ENCODE measurements at places on chromosomes 16 and 17.

DNA sequence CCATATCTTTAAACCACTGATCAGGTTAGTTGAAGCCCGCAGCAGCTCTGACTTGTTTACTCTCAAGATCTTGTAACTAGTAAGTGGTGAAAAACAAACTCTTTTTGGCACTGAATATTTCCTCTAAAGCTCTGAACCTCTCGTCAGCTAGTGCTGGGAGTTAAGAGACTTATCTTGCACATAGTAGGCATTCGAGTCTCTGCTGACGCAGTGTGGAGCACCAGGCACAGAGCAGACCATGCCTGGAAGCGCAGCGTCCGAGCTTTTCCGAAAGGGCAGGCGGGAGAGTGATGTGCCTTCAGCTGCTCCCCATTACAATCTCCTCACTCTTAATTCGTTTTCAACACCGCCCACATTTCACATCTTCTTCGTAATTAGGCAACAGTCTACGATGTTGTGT is 63.0 kb downstream of the SMG6 start:
- DNase-seq = no peak

DNA sequence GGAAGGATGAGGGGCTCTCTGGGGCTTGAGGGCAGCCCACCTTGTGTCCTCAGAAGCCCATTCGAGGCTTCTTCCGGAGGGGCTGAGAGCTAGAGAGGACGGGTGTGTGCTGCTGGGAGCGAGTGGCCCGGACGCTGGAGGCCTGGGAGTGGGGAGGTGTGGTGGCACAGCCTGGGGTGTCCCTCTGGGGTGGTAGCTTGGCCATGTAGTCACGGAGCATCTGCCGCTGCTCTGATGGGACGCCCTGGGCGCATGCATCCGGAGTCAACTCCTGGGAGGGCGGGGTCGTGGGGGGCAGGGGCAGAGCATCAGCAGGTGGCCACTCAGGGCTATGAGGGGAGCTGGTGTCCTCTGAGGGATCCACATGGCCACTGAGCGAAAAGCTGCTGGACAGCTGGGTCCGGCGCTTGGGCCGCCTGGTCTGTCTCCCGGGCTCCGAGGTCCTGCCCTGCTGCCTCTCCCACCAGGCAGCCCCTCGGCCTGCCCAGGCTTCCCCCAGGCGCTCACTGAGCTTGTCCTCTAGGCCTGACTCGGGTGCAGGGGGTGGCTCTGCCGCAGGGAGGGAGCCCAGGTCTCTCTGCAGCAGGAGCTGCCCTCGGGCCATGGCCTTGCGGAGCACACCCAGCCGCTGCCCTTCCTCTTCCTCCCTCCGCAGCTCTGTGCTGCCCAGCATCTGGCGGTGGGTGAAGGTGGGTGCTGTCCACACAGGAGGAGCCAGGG is 7.8 kb downstream of the TAF1C start:
- DNase-seq = no peak

DNA sequence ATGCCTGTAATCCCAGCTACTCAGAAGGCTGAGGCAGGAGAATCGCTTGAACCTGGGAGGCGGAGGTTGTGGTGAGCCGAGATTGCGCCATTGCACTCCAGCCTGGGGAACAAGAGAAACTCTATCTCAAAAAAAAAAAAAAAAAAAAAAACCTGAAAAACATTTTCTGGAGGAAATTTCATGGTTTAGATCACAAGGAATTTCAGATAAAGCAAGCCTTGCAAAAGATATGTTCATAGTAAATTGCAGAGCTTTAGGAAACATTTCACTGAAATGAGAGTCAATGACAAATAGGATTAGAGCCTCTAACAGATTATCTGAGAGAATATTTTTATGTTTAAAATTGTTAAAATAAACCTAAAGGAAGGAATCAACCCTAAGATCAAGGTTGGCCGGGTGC is 3.2 kb downstream of the TAF15 start:
- DNase-seq = no peak

GRCh38 chr16:46937536-46937935 is 35.9 kb downstream of the DNAJA2 start:
- DNase-seq = no peak

DNA sequence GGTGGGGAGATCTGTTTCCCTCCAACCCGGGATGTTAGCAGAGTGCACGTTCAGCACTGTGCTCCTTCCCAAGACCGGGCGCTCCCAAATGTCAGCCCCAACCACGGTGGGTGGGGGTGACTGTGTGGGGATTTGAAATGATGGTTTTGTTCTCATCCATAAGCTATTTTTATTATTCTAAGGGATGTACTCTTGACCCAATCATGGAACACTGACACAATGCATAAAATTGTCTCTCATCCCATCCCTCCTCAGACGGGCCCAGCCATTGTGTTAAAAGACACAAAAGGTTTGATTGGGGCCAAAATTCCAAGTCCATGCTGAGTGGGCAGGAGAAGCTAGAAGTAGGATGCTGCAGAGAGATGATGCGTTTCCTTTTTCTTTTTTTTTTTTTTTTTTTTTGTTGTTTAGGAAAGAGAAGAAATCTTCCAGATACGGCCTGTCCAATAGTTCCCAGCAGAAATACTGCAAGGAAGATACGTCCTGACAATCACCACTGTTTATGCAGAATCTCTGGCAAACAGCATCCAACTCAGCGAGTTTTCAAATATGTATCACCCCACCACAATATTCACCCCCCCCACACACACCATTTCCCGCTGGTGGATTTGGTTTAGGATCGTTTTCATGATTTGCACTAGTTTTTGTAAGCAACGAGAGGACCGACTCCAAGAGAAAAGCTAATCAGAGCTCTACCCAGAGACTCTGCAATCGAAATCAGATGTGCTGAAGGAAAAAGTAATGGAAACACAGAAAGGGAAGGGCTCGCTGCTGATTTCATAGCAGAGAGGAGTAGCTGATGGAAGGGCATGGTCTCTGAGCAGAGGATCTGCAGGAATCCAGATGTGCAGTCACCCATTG is 163.5 kb upstream of the DYNLRB2 start:
- DNase-seq = no peak

DNA sequence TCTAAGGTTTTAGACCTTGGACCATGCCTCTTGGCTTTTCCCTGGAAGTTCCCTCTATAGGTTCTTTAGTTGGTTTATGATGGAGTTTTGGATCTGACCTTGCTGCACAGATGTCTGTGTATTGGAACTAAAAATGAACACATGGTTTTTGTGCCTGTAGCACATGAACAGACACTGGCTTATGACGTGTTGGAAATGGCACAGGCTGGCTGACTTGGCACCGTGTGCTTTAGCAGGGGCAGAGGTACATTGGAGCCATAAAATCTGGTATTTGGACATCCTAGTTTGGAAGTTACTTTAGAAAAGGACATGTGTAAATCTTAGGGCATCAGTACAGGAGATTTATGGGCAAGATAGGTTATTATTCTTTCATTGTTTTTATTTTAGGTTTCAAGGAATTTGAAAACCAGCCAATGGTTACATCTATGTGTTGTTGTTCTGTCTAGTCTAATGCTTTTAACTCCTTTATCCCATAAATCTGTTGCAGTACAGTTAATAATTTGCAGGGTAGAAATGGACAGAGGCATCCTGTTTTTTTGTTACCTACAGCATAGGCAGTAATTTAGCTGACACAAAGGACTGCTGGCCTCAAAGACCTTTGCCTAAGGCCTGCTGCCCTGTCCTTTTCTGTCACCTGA is 6.0 kb downstream of the SOCS7 start:
- peak; percentile 16 for DNase-seq

GRCh38 chr17:42394838-42395237 is 6.6 kb upstream of the STAT3 start:
- no peak for DNase-seq

DNA sequence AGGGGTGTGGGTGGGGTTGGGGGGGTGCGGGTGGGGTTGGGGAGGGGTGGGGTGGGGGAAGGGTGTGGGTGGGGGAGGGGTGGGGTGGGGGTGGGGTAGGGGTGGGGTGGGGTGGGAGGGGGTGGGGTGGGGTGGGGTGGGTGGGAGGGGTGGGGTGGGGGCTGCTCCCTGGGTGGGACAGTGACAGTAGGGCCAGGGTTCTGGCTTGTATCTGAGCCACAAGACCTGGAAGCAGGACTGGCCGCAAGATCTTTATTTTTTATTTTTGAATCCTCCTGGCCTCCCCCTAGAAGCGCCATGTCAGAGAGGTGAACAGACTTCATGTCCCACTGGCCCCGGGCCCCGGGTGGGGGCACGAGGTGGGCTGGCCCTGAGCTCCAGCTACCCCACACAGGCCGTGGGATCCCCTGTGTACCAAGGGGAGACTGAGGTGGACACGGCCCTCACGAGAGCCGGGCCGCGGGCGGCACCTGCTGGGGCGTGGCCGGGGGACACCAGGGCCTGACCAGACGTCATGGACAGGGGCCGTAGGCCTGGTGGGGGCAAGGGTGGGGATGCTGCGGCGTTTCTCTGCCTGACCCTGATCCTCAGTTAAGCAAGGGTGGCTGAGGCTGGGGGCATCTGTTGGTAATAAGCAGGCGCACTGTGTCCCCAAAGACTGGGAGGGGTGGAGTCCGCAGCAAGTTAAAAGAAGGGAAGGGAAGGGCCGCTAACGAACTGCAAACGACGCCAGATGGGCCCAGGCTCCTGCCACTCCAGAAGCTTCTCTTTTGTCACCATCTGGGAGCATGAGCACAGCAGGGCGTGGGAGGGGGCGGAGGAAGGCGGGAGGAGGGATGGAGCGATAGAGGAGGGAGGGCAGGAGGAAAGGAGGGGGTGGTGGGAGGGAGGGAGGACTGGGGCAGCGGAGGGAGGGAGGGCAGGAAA is 22.3 kb upstream of the PABPN1L start:
- DNase-seq = no peak

- no peak for DNase-seq
These were observed 18.3 kb downstream of the BCAS3 start for GRCh38 chr17:60695960-60696359.

DNA sequence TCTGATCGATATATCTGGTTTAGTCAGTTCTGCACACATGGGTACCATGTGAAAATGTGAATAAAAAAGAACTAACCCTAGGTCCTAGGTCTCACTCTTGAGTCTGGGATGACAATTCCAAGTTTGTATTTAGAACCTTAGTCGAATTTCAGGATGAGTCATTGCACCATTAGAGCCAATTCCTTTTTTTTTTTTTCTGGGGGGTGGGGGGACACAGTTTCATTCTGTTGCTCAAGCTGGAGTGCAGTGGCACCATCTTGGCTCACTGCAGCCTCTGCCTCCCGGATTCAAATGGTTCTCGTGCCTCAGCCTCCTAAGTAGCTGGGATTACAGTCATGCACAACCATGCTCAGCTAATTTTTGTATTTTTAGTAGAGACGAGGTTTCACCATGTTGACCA is 41.6 kb downstream of the SPAG9 start:
- DNase-seq = peak; percentile 42

DNA sequence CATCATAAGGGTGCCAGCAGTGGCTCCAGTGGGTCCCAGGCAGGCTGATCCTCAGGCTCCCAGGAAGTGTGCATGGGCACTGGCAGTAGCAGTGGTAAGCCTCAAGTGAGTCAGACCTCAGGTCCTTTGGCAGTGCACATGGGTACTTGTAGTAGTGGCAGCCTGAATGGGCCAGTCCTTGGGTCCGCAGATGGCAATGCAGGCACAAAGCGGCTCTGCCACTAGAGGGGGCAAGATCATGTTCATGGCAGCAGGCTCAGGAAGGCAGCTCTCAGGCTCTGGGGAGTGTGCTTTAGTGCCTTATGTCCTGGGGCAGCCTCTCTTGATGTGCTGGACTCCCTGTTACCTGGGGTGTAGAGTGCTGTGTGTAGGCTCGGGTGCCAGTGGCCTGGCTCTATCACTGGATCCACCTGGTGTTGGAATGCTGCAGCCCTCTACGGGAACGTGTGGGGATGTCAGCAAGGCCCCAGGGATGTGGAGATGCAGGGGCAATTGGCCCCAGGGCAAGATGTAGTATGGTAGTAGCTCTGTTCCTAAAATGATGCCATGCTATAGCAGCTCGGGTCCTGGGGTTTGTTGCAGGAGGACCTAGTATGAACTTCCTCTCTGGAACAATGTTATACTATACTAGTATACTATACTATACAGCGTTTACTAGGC is 11.0 kb downstream of the ACSM3 start:
- peak; percentile 53 for DNase-seq

GRCh38 chr17:37740915-37741314 is 3.9 kb downstream of the HNF1B start:
- no peak for DNase-seq

DNA sequence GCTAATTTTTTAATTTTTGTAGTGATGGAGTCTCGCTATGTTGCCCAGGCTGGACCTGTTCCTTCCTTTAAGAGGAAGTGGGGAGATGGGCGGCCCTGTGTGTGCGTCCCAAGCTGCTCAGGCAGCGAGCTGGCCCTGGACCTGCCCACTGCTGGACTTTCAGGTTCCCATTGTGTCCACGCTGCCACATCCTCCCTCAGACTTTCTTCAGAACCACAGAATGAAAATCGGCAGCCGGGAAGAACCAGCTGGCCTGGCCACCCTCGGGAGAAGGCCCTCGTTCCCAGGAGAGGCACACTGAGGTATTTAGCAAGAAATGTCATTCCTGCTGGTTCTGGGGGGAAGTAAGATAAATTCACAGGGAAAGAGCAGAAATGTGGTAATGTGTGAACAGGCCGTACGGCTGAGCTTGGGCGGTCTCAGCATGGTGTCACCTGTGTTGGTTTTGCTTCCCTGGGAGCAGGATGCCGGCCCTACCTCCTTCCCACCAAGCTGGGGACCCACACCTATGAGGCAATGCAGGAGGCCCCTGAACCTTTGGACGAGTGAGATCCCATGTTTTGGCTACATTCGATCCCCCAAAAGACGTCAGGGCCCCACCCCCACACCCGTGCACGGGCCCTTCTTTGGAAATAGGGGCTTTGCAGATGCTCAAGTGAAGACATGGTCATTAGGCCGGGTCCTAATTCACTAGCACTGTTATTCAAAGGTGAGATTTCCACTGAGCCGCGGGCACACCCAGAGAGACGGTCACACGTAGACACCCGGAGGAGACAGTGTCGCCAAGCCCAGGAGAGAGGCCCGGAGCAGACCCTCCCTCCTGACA is 35.9 kb upstream of the ZNF469 start:
- no peak for DNase-seq

- no peak for DNase-seq
These were observed 52.6 kb downstream of the MAP2K6 start for GRCh38 chr17:69466905-69467667.

GRCh38 chr17:76452127-76452659 is 759 bp downstream of the UBE2O start:
- no peak for DNase-seq

GRCh38 chr17:19905502-19905901 is 37.8 kb upstream of the ULK2 start:
- no peak for DNase-seq

GRCh38 chr17:37849617-37849972 is 74.6 kb upstream of the TBC1D3K start:
- no peak for DNase-seq

GRCh38 chr16:73871088-73871733 is 425.4 kb upstream of the PSMD7 start:
- no peak for DNase-seq

- peak; percentile 38 for DNase-seq
These were observed 12.4 kb upstream of the GUCY2D start for GRCh38 chr17:7989781-7990655.

- DNase-seq = no peak
These were observed 2.7 kb downstream of the FOXJ1 start for GRCh38 chr17:76138234-76138895.

DNA sequence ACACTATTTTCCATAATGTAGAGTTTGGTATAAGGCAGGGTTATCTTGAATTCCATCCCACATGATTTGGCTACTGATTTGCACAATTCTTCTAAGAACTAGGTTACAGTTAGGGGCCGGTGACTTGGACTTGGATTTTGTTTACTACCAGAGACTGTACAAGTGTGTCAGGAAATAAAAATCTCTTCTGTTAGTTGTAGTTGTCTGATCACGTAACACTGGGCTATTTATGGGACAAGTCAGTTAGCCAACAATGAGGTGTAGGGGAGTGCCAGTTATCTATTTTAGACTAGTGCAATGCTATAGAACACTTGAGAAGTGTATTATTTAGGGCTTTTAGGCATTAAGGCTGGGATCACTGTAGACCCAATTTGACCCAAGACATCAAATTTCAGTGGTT is 39.7 kb upstream of the GHDC start:
- DNase-seq = no peak
